A549 (cell line): ENCODE measurements at places on chromosomes 7 and 10. TPM values are rescaled to one million over a fixed set of nuclear protein-coding genes. Genes with fewer than 3 reads are reported as not detected.

The CNOT4 gene
- polyA plus RNA-seq = 9.9 to 10.5 TPM (median 10.0 TPM) in 3 replicates

DNA sequence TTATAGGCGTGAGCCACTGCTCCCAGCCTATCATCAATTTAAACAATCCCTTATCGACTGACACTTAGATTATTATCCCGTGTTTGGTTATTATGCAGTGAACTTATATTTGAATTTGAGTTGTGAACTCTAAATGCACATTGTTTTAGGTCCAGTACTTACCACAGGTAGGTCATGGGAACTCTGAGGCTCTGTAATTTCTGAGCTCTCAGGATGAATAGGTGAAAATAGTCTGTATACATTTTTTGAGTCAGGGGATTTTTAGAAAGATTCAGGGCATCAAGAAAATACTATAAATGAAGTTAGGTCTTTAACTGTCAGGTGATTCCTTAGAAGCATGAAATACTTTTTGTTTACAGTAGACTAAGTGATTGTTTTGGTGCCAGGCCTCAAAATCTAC is 8.8 kb downstream of the CCDC136 start:
- no peak for DNase-seq

The SYNPO2L gene
- polyA plus RNA-seq = not detected in 3 replicates

- DNase-seq = no peak
Measured at GRCh38 chr7:13770305-13770704, 219.2 kb downstream of the ETV1 start.

GRCh38 chr7:29454899-29455451 is 108.7 kb upstream of the PRR15 start:
- DNase-seq = no peak

DNA sequence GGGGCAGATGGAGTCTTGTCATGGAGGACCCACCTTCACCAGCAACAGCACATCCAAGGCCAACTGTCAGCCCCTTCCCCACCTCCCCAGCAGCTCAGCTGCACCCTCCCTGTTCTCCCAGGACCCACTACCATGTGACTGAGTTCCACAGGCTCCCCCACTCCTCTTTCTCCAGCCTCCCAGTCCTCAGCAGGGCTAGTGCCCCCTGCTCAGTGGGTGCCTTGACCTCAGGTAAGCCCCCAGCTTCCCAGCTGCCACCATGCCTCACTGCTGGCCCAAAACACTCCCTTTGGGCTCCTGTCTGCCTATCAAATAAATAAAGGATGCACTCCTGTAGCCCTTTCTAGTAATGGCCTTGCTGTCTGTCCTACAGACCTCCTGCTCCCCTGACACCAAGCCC is 174.4 kb downstream of the SLIT1 start:
- DNase-seq = no peak

The GBX1 gene
- not detected in 3 replicates for polyA plus RNA-seq

DNA sequence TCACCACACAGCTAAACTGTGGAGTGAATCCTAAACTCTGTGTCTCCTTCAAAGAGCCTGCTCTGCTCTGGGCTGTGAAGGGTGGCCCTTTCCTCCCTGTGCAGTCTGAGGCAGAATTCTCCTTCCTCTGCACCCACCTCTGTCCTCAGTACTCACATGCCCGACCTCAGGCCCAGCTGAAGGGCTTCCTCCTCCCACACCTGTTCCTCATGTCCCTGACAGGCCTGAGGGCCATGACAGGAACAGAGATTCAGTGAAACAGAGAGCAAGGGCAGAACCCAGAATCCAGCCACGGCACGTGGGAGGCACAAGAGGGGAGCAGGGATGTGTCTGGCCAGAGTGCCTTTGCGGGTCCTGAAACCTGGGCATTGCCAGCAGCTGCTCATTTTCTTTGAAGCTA is 13.9 kb downstream of the CREB3L2 start:
- DNase-seq = no peak

GRCh38 chr10:49161411-49161997 is 26.7 kb downstream of the TMEM273 start:
- no peak for DNase-seq

The EIF4EBP2 gene
- 12.2 to 13.0 TPM (median 12.2 TPM) in 3 replicates for polyA plus RNA-seq

The C7orf57 gene
- polyA plus RNA-seq = 0.04 to 0.09 TPM (median 0.04 TPM) in 3 replicates

- no peak for DNase-seq
Measured at GRCh38 chr7:27430105-27430504, 187.5 kb downstream of the EVX1 start.

DNA sequence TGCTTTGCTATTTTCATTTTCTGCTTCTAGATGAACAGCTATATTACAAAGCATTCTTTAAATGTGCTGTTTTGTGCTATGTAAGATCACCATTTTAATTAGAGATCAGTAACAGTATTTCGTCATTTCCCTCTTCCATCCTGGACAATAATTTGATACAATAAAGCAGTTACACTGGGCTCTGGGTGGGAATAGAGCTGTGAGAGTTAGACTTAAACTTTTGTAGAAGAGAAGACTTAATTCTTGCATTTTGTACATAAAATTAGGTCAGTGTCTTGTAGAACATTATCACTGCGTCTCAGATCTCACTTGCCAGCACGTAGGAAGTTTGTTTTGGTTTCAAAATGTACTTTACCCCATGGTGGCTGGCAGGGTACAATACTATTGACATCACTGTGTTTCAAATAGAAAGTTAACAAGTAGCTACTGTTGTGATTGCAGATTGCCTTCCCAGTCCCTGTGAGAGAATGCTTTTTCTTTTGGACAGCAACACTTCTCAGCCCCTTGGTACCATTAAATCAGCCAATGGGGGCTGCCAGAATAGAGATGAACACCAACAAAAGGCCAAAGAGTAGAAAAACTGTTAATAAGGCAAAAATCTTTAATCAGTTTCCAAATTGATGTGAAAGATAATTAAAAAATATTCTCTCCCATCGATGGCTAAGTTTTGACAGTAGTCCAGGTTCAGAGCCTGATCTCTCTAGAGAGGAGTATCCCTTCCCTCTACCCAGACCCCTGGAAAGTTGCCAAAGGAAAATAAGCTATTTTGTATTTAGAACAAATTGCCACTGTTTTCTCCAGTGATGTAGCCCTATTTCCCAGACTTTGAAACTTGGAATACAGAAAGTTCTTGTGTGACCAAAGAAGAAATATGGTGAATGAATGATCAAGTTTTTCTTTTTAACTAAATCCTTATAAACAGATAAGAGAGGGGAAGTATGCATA is 35.1 kb downstream of the SMNDC1 start:
- no peak for DNase-seq

The ADAMTS14 gene
- polyA plus RNA-seq = 0.03 to 0.05 TPM (median 0.04 TPM) in 3 replicates

The CTTNBP2 gene
- polyA plus RNA-seq = 0.21 to 0.33 TPM (median 0.25 TPM) in 3 replicates

GRCh38 chr7:37208528-37208927 is 240.1 kb downstream of the ELMO1 start:
- DNase-seq = peak; percentile 56

The PTPN20 gene
- 3.9 to 5.8 TPM (median 5.3 TPM) in 3 replicates for polyA plus RNA-seq

DNA sequence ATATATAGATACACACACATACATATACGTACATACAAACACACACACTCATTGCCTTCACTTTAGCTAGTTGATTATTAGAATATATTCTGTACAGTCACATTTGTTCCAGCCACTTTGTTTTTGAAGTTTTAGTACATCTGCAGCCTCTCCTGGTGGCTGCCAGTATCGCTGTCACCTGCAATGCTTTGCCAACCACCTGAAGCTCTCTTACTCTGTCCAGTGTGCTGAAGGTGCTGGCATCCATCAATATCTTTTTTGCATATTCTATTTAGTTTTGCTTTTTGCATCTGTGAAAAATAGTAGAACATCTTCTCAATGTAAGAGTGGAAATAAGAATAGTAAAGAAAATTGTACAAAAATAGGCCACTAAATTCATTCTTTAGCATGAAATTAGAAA is 388.6 kb downstream of the EXOC4 start:
- DNase-seq = no peak

- DNase-seq = no peak
Measured at GRCh38 chr7:28980451-28981160, 22.5 kb upstream of the TRIL start.

- DNase-seq = no peak
Measured at GRCh38 chr7:140881507-140882228, 43.1 kb downstream of the BRAF start.

The HOXA10 gene
- polyA plus RNA-seq = 5.0 to 5.7 TPM (median 5.2 TPM) in 3 replicates

The NEUROD6 gene
- polyA plus RNA-seq = not detected in 3 replicates

The TMEM229A gene
- not detected in 3 replicates for polyA plus RNA-seq
